ENCODE measurements at places on chromosomes 13 and 19.
A peak's percentile ranks its signal among the peaks of the same experiment; 100 is the strongest.

GRCh38 chr19:17524651-17525050 lies 13.2 kb downstream of the PGLS start:
- no peak for DNase-seq

GRCh38 chr13:42355491-42356183 lies 83.7 kb downstream of the AKAP11 start:
- DNase-seq = no peak

- no peak for DNase-seq
These were observed 10.1 kb upstream of the SHD start for GRCh38 chr19:4268816-4269430.

GRCh38 chr19:11204943-11205349 lies 7.6 kb upstream of the KANK2 start:
- DNase-seq = no peak

DNA sequence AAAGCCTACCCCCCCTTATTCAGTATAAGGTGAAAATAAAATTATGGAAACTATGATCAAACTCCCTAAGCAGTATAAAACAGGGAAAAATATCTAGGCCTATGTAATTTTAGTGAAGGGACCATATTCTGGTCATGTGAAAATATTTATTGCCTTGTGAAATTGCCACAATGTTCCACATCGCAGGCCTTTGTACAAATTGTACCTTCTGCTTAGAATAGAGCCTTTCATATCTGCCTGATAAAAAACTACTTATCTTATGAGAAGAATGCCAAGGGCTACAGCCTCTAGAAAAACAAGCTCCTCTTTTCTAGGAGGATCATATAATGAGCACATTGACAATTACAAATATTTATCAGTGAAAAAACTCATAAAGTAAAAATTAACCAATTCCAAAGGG lies 1280.0 kb downstream of the EFNB2 start:
- no peak for DNase-seq

GRCh38 chr19:38395381-38396114 lies 7.1 kb downstream of the SPRED3 start:
- DNase-seq = no peak

DNA sequence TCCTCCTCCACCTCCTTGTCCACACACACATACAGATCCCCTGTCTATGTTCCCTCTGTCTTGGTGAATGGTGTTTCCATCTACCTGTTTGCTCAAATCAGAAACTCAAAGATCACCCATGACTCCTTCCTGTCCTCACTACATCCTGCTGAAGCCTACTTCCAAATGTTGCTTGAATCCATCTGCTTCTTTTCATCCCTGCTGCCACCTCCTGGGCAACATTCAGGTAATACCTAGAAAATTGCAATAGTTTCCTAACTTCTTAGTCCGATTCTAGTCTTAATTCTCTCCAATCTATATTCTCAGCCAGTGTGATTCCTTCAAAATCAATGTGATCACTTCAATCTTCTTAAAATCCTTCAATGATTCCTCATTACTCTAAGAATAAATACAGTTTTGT lies 155.5 kb upstream of the STARD13 start:
- peak; percentile 22 for DNase-seq

GRCh38 chr19:6721773-6722172 lies 1.3 kb upstream of the C3 start:
- DNase-seq = no peak

DNA sequence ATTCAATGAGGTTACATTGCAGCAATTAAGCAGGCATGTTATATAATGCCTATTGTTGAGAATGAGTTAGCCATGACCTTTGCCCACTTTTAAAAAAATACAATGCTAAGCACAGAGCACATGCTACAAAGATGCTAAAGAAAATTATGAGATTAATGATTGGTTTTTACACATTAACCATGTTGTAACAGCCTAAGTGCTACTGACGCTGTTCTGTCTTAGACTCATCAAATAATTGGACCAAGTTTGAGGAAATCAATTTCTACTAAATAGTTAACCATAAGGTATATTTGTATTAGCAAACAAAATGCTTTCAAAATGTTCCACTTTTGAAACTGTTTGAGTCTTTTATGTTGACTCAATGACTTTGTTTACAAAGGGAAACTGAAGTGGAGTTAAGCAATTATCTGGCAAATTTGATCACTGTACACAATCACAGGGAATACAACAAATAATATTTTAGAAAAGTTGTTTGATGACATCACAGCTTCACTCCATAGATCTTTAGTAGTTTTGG lies 14.3 kb downstream of the MIR17HG start:
- DNase-seq = no peak

DNA sequence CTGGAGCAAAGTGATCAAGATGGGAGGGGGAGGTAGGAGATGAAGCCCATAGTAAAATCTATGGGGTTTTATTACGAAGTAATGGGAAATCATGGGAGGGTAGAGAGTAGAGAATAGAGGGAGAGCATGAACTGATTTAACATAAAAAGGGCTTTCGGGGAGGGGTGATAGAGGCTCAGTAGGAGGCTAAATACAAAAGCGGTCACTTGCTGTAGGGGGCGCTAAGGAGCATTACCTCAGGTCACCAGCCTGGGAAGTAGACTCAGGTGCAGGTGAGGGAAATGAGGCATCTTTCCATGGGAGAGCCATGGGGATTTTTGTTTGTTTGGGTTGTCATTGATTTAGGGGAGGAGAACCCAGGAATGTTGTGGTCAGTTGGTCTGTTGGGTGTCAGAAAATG lies 14.1 kb downstream of the KRTDAP start:
- DNase-seq = no peak

DNA sequence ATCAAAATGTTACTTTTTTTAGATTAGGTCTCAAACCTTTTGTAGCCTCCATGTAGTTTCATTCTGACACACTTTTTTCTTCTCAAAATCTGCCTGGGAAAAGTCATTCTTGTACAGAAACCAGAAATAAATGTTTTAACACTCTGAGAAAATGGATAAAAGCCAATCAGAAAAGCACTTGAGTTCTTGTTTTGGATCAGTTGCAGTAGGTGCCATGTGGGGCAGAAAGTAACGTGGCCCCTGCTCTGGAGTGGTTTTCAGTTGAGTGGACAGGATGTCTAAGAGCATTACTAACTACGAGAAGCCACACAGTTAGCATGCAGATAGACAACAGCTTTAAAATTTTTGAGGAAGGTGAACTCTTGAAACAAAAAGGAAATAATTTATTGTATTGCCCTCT lies 19.1 kb downstream of the GPR183 start:
- DNase-seq = no peak

DNA sequence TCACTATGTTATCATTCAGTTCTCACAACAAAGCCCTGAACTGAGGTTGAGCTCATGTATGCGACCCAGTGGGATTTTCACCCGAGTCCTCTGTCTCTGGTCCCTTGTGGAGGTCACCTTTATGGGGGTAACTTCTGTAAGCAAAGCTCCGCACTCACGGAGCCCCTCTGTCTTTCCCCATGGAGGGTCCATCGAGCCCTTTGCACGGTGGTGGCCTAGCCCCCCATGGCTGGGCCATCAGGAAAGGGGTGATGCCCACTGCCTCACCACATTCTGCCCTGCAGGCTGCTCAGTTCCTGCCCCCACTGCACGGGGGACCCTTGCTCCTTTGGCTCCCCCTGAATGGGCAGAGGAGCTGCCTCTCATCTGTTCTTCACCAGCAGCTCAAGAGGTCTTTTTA lies 39.6 kb downstream of the CHST8 start:
- DNase-seq = no peak

GRCh38 chr19:51644636-51645271 lies 1.9 kb downstream of the SIGLEC14 start:
- DNase-seq = no peak

GRCh38 chr19:7912144-7912696 lies 2.4 kb upstream of the TGFBR3L start:
- DNase-seq = no peak

DNA sequence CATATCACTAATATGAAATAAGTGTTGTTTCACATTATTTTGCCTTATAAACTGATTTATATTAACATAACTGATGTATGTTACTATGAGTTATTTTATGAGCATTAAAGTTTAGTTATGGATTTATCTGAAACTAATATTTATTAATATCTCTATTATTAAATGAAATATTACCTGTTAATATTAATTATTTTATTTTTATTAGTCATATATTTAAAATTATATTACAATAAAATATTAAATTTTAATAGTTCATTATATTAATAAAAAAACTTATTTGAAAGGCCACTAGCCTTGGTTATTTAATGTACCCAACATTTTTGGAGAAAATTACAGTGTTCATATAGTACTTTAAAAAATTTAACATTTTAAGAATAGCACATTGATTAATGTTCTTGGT lies 1643.4 kb upstream of the MIR17HG start:
- DNase-seq = no peak

GRCh38 chr13:94535231-94535630 lies 55.7 kb upstream of the DCT start:
- no peak for DNase-seq

- no peak for DNase-seq
These were observed 70.2 kb downstream of the COL4A2 start for GRCh38 chr13:110377178-110377825.

- no peak for DNase-seq
These were observed 278.9 kb upstream of the ARGLU1 start for GRCh38 chr13:106846571-106847448.

DNA sequence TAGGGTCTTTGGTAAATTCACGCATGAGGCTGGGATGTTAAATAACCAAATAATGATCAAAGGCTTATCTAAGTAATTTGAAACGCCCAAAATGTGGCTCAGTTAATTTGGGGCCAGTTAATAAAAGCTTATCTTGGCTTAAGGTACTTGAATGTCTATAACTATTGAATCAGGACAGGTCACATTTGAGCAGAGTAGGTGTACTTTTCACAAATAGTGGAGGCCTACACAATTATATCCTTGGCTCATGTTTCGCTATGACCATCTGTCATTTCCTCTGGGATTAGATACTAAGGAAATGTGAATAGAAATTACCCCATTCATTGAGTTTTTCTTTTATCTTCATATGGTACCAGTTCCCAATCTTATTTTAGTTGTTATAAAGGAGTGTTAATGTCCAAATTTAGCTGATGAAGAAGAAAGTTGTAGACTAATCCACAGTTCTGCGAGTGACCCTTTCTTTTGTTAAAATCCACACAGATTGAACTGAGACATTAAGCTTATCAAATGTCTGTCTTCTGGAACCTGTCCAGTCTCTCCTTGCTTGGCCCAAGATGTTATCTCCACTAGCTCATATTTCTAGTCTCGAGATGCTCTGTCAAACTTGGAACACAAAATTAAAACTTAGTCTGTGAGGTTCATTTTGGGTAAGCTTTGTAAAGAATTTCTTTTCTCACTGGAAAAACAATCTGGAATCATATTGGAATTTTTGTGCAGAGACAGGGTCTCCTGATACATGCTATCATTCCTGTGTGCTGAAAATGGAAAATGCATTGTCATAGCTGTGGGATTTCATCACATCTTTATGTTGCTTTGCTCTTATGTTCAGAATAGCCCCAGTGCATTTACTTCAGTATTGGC lies 31.0 kb downstream of the SLAIN1 start:
- no peak for DNase-seq

All from HCEC 1CT (cell line).